ENCODE measurements at places on chromosomes 3 and 15.
A peak's percentile ranks its signal among the peaks of the same experiment; 100 is the strongest.

DNA sequence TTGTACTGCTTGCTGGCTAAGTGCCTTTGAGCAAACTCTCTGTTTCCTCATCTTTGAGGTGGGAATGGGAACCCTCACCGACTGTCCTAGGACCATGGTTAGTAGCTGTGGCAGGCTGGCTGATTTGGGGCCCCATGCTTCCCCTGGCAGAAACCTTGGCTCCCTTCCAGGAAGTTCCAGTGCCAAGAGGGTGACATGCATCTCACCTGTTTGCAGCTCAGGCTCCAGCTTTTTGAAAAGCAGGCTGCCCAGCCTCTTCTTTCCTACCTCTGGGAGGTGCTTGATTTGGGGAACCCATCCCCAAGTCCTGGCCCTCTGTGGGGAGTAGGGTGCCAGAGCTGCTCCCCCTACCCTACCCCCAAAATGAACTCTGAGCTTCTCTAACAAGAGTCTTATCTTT, 50.8 kb downstream of the RAB11A start:
- H3K27me3 ChIP-seq: no peaks in the 10 kb centered on the region
- no peaks in the 10 kb centered on the region for H3K36me3 ChIP-seq
- no peak overlapping the region for H3K4me3 ChIP-seq
- DNase-seq: no peak
- peaks cover 20% of the 10 kb centered on the region for H3K4me1 ChIP-seq

GRCh38 chr15:74726774-74727164, 1.4 kb upstream of the CYP1A1 start:
- no peak for DNase-seq
- H3K27ac ChIP-seq: no peak overlapping the region
- H3K4me3 ChIP-seq: peak overlapping the region; percentile 74

DNA sequence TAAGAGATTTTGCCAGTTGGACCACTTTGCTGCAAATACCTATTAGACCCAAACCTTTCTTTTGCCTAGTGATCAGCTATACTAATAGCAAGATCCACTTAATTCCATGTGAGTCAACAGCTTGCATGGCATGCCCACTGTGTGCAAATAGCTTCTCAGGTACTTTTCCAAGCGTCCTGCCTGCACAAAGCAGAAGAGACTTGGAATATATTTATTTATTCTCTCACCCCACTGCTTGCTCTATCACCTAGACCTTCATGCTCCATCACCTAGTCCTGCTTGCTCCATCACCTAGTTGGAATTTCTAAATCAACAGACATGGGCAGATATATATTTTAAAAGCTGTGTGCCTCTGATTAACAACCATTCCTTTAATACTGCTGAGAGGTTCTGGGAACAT, 47.6 kb downstream of the MBNL1 start:
- H3K36me3 ChIP-seq: no peaks in the 10 kb centered on the region

- no peaks in the 10 kb centered on the region for H3K27me3 ChIP-seq
- H3K27ac ChIP-seq: no peak overlapping the region
- H3K4me1 ChIP-seq: peaks cover 12% of the 10 kb centered on the region
- no peak overlapping the region for H3K4me3 ChIP-seq
These were observed 95.0 kb upstream of the FNDC3B start for GRCh38 chr3:171944118-171945016.

DNA sequence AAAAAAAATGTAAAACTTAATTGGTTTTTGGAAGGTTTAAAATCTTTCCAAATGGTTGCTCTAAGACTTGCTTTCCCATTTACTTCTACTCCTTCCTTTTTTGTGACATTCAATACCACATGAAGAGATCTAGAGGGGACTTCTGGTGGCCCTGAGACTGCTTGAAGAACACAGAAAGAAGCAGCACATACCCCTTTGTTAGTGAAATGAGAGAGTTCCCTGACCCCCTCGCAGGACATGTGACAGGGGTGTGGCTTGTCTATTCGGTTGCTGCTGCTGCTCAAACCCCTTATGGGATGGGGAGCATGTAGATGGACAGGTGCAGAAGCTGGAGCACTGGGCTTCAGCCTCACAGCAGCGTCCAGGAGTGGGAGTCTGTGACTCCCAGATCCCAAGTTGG, 71.0 kb downstream of the ZMAT3 start:
- no peak for DNase-seq
- H3K27ac ChIP-seq: no peak overlapping the region
- no peak overlapping the region for H3K4me3 ChIP-seq
- peaks cover 3% of the 10 kb centered on the region for H3K4me1 ChIP-seq
- peaks cover 8% of the 10 kb centered on the region for H3K36me3 ChIP-seq
- no peaks in the 10 kb centered on the region for H3K27me3 ChIP-seq

- no peak overlapping the region for H3K27ac ChIP-seq
- H3K4me3 ChIP-seq: no peak overlapping the region
- H3K27me3 ChIP-seq: no peaks in the 10 kb centered on the region
- H3K4me1 ChIP-seq: no peaks in the 10 kb centered on the region
These were observed 887.4 kb downstream of the FHIT start for GRCh38 chr3:60363817-60364216.

- H3K4me3 ChIP-seq: no peak overlapping the region
- no peaks in the 10 kb centered on the region for H3K36me3 ChIP-seq
- H3K27ac ChIP-seq: 0 out of 2 replicates have a peak overlapping the region, but pooled peaks have one; percentile 4
These were observed 2.3 kb upstream of the BCHE start for GRCh38 chr3:165839296-165840076.
